ENCODE measurements at places on chromosomes 5 and 9. TPM values are rescaled to one million over a fixed set of nuclear protein-coding genes. Genes with fewer than 3 reads are reported as not detected.

- DNase-seq, result no peak
Observed at GRCh38 chr5:78961743-78962142, 23.4 kb downstream of the ARSB start.

The PRDM9 gene
- total RNA-seq, result not detected

- DNase-seq, result no peak
Observed at GRCh38 chr5:120388016-120388781, 75.9 kb upstream of the PRR16 start.

DNA sequence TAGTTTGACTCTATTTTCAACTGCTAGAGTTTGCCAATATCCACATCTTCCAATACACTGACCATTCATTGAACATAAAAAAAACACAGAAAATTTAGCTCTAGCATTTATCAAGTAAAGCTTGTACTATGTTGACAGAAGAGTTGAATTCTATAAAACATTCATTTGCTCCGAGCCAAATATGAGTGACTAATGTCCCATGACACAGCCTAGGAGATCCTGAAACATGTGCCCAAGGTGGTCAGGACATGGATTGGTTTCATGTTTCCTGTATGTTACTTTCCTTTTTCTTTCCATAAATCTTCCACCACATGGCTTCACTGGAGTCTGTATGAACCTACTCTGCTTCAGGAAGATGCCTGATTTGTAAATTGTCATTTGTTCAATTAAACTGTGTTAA is 122.4 kb upstream of the PRDM9 start:
- DNase-seq, result no peak

GRCh38 chr5:159274676-159275075 is 11.6 kb downstream of the UBLCP1 start:
- DNase-seq, result no peak

DNA sequence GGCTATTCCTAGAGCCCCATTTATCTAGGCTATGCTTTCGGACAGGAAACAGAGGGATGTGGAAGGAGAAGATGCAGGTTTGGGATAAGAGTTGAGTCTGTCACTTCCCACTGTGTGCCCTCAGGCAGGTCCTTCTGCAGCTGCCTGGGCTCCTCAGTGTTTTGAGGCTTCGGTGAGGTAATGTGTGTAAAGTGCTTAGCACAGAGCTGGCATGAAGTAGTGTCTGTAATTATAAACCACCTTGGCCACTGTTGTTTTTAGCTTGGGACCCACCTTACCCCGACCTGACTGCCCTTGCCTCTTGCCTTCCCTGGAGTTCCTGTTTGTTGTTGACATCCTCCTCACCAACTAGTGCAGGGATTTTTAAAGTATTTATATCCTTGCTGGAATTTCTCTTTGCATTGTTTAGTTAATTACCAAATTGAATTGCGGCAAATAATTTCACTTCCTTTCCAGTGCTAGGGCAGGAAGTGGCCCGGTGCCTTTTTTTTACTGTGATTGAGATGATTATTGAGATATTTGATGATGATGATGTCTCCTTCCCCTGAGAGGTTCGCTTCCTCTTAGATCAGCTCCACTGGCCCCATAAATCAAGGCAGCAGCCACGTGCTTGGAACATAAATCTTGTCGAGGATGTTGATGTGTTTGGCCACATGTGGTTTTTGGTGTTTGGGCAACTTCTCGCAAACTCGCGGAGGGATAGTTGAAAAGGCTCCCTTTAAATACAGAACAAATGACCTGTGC is 38.3 kb upstream of the DAB2IP start:
- DNase-seq, result no peak

DNA sequence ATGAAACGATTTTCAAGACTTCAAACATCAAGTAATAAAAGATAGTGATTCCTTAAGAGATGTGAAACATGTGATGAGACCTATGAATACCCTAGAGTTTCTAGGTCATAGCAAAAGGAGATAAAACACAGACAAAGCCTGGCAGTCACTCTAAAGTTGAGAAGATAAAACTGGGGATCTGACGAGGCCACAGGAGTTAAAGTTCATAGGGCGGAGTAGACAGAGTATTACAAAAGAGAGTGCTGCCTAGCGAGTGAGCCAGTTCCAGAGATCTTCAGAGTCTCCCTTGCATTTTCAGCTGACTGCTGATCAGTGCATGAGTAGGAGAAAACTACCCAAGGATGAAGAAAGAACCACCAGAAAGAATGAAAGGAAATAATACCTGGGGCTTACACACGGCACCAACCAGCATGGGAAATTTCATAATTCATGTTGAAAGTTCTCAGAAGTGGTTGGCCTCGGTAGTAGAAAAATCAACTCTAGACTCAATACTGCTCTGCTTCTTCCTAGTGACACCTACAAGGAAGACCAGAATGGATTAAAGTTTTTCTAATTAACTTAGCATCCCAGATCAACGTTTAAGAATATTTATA is 30.4 kb downstream of the FBXO4 start:
- DNase-seq, result no peak

The SPINK7 gene
- total RNA-seq, result not detected

The SLCO6A1 gene
- not detected for total RNA-seq

DNA sequence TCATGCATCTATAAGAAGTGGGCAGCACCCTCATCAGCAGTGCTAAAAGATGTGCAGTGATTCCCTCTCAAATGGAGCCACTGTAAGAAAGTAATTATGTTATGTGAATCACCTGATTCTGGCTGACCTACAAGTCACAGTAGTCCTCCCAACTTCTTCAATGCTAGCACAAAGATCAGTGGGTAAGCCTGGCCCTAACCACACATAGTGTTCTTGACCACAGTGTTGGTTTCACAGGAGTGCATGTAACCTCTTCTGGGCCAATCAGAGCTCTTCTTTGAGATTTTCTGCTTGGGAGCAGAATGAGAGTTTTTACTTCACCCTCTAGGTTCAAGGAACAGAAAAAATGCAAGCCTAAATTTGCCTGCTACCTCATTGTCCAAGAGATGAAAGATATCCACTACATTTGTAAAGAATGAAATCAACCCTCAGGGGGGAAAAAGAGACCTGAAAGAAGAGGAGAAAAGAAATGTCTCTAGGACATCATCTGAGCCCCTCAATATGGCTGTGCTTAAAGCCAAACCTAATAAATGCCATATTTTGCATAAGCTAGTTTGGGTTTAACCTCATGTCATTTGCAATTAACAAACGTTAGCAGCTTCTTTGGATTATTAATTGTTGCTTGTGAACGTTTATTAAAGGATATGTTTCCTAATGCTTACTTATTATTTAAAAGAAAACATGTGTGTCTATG is 65.3 kb upstream of the ADRB2 start:
- peak; percentile 65 for DNase-seq

DNA sequence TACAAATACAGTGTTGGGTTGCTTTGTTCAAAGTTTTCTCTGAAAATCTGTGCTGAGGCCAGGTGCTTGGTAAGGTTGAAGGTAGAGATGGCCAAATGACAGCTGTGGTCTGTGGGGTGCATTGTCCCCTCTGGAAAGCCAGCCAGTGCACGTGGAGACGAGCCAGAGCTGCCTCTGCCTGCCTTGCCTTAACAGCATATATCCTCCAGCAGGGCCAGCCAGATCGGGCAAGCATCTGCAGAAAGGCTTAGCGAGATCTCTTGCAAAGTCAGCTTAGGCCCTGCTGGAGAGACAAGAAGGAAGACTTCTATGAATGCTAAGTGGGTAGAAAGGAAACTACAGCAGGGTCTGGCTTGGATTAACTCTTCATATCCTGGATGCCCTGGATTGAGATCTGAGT is 49.5 kb downstream of the GRIA1 start:
- DNase-seq, result no peak

GRCh38 chr5:79829260-79829659 is 139.6 kb downstream of the CMYA5 start:
- no peak for DNase-seq

DNA sequence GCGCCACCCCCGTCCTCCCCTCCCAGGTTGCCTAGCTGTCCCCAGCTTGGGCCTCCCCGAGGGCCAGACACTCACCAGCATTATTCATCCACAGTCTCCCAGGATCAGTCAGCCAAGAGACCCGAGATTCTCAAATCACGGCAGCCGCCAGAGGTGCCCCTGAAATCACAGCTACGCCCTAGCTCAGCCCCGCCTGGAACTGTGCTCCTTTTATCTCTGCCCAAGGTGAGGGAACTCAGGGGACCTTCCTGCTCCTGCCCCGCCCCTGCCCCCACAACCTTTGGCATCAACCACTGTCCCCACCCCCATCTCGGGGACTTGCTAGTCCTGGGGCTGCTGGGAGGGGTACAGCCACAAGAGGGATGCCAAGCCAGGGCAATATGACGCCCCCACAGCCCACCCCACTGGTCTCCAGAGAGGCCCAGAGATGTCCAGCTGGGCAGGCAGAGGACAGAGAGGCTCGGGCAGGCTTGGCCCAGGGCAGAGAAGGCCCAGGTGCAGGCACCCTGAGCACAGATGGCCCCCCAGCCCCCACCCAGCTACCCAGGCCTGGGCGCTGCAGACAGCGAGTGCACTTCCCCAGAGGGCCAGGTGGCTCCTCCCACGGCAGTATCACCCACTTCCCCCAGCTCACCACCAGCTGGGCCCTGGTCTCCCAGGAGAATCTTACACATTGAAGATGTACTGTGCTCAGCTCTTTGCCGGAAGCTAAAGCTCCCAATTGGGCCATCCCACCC is at the start of gene FUT7:
Gene FUT7, minus strand, starts transcription at position 185 of the 737 bp plus-strand sequence. Its CDS starts 97 bp downstream, at position 88.
- DNase-seq, result no peak

DNA sequence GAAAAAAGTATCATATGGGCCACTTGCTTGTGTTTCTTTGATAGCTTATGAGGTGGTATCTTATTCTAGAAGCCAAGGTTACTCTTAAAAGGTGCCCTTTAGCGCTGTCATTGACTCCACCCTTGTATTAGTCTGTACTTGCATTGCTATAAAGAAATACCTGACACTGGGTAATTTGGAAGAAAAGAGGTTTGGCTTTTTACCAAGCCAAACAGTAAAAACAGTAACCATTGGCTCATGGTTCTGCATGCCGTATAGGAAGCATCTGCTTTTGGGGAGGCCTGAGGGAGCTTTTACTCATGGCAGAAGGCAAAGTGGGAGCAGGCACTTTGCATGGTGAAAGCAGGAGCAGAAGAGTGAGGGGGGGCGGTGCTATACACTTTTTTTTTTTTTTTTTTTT is 87.4 kb downstream of the TEK start:
- DNase-seq, result no peak

- DNase-seq, result no peak
Observed at GRCh38 chr5:60649288-60649917, 50.6 kb downstream of the DEPDC1B start.

Data from natural killer cell treated with Interleukin-12 subunit alpha and Interleukin-12 subunit beta and Interleukin-15 and Interleukin-18, amount 100 ng/mL, for 72 hours (primary cell).